ENCODE measurements at places on chromosomes 12 and 14.

DNA sequence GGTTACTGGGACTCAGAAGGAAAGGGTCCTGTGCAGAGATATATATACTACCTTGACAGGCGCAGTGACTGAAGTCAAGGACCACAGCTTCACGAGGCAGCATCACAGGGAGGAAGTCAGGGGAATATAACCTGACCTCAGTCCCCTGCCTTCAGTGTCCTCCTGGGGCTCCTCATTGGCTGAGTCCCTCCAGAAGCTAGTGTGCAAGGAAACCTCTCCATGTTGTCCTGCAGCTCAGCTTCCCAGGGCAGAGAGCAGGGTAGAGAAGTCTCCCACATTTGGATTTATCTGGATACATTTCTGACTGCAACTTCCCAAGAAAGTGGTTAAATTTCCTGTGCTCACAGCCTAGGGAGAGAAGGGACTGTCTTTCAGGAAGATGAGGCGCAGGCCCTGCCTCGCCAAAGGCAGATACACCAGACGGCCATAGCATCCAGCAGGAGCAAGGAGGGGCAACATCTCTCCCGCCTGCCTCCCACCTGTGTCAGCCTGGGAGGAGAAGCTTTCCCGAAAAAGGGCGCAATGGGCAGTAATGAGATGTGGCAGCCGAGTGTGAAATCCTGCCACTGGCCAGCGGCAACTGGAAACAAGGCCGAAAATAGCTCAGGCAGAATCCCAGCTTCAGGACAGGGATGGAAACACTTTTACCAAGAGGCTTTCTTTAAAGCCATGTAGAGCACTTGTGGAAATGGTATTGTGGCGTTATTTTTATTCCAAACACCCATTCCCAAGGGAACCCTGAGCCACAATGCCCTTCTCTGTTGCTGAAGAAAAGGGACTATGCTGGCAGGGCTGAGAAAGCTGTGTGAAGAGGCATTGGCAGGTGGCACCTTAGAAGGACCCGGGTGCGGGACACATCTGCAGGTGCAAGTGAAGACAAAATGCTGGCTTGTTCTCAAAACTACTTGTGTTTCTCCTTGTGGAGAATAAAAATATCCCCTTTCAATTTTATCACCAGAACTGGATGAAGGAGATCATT, 54.9 kb upstream of the HIF1A start:
- DNase-seq, result no peak

- no peak for DNase-seq
These were observed 36.0 kb downstream of the SCARB1 start for GRCh38 chr12:124827588-124828184.

- no peak for DNase-seq
These were observed 8.7 kb downstream of the BCAT1 start for GRCh38 chr12:24940157-24940556.

DNA sequence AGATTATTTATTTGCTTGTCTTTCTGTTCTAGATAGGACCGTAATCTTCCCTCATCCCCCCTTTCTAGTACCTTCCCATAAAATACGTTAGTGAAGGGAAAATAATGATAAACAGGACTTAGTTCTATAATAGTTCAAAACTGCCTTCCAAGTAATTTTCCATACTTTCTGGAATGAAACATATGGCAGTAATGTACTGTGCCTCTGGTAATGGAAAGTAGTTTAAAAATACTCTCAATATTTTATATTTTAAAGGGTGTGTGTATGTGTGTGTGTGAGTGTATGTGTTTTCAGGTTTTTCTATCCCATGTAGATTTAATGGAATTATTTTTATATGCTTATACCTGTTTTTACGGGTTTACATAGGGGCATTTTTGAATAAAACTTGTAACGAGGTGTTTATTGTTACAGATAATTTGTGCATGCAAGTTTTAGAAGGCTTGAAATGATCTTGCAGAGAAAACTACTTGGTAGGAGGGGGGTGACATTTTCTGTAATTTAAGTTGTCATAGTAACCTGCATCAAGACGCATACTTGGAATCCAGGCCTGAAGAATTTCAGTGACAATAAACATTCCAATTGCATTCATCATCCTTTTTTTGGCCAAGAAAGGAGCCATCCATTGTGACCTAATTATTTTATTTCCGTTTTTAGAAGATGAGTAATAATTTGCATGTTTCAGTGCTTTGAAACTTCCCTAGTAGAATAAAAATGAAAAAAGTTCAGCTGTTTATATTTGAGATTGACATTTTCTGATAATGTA, 38.9 kb downstream of the RASSF8 start:
- DNase-seq, result no peak

GRCh38 chr12:49866859-49867569, 24.1 kb upstream of the BCDIN3D start:
- DNase-seq, result no peak

GRCh38 chr12:54879150-54879549, 24.8 kb downstream of the MUCL1 start:
- no peak for DNase-seq

GRCh38 chr14:28130610-28131284, 635.8 kb upstream of the FOXG1 start:
- peak; percentile 15 for DNase-seq

- DNase-seq, result no peak
These were observed 3.8 kb upstream of the ARHGDIB start for GRCh38 chr12:14965221-14965620.

- no peak for DNase-seq
These were observed 103.8 kb downstream of the RFLNA start for GRCh38 chr12:124398578-124399227.

DNA sequence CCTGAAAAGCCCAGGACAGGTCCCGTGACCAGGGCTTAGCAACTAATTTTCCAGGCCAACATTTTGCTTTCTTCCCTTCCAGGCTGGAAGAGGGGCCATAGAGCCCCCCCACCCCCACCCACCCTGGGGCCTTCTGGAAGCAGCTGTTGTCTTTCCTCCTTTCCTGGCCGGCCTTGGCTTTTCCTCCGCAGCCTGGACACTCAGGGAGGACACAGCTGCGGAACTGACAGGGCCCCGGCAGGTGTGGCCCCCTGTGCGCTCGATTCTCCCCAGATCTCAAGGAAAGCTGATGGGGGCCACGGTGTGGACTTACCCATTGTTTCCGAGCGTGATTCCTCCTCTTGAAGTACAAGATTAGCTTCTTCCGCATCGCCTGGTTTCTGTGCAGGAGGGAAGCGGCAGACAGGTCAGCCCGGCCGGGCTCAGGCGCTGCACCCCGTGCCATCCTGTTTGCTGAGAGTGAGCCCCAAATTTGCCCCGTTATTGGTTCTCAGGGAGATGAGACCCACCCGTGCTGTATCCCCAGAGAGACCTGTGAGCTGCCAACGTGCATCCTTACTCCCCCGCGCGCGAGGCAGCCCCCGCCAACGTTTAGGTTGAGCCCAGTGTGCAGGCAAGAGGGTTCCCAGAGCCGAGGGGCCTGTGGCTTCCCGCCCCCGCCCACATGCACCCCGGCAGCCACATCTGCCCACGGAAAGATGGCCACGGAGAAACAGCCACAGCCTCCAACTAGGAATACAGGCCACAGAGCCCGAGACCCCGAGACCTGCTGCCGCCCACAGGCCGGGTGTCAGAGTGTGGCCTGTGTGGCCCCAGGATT, 129.6 kb downstream of the NCOR2 start:
- DNase-seq, result no peak

- DNase-seq, result no peak
These were observed 188.9 kb upstream of the PDZRN4 start for GRCh38 chr12:40999210-40999609.

GRCh38 chr12:16272222-16272621, 5.3 kb downstream of the SLC15A5 start:
- no peak for DNase-seq

GRCh38 chr12:19542606-19543005, 103.3 kb downstream of the AEBP2 start:
- DNase-seq, result no peak

- no peak for DNase-seq
These were observed 94.1 kb downstream of the SLC8A3 start for GRCh38 chr14:70094631-70095030.

GRCh38 chr12:78156751-78157150, 326.1 kb downstream of the NAV3 start:
- no peak for DNase-seq

DNA sequence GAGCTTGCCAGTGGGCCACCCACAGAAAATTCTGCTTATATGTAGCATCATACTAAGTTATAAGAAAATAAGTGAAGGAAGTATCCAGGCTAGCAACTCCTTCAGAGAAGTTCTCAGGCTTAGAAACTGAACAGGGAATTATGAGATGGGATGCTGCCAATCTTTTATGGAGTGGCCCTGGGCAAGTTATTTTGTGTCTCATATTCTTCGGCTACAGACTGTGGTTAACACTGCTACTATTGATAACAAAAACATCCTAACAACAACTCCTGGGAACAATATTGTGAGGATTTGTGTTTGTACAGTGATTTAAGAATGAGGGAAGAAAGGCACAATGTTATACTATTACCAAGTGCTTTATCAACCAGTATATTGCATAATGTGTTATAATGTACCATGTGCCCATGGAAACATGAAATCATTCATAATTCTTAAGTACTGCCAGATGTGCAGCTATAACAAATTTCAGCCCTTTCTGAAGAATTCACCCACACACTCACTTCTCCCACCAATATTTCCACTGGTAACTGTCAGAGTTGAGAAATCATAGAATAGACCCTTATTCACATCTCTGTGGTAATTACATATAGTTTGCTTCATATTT, 113.3 kb upstream of the SOX5 start:
- DNase-seq, result no peak

- DNase-seq, result no peak
These were observed 20.4 kb upstream of the RNF212B start for GRCh38 chr14:23217032-23218020.

DNA sequence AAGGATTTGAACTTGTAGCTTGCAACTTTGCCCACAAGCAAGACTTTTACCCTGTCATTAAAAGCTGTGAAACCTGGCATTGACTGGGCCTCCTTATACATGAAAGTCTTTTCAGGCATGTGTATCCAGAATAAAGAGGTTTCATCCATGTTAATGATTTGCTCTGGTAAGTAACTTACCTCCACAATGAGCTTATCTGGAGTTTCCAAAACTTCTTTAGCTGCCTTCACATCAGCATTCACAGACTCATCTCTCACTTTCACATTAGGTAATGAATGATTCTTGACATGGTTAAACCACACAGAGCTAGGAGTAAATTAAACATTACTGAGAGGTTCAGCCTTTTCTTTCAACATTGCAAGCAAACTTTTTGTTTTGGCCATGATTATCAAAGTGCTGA, 234.4 kb upstream of the CLEC14A start:
- DNase-seq, result no peak

- DNase-seq, result no peak
These were observed 33.4 kb upstream of the FAM181A start for GRCh38 chr14:93893661-93894261.

- no peak for DNase-seq
These were observed 31.2 kb downstream of the TC2N start for GRCh38 chr14:91835920-91836843.

- DNase-seq, result peak; percentile 24
These were observed 297.1 kb downstream of the KSR2 start for GRCh38 chr12:117671734-117672133.

DNA sequence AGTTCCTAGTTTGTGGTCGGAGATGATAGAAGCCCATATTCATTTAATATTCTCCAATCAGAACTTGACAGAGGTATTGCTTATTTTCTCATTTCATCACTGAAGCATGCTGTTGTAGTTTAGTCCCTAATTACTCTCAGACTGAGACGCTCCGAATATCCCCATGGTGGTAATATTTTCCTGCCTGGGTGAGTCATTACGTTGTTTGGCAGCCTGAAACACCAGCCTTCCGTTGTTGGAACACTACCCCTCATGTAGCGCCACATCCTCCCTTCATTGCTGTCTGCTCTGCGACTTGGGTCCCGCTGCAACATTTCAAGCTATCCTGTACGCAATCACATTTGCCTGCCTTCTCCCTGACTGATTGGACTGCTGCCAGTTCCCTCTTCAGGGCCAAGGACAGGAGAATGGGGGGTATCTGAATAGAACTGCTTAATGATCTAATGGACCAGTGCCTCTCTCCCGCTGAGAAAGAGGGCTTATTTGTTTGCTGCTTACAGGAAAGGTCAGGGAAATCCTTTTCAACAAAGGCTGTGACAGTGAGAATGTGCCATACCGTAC, 369.1 kb downstream of the NPAS3 start:
- peak; percentile 94 for DNase-seq

GRCh38 chr12:52527121-52527800, 7.1 kb upstream of the KRT5 start:
- DNase-seq, result no peak

DNA sequence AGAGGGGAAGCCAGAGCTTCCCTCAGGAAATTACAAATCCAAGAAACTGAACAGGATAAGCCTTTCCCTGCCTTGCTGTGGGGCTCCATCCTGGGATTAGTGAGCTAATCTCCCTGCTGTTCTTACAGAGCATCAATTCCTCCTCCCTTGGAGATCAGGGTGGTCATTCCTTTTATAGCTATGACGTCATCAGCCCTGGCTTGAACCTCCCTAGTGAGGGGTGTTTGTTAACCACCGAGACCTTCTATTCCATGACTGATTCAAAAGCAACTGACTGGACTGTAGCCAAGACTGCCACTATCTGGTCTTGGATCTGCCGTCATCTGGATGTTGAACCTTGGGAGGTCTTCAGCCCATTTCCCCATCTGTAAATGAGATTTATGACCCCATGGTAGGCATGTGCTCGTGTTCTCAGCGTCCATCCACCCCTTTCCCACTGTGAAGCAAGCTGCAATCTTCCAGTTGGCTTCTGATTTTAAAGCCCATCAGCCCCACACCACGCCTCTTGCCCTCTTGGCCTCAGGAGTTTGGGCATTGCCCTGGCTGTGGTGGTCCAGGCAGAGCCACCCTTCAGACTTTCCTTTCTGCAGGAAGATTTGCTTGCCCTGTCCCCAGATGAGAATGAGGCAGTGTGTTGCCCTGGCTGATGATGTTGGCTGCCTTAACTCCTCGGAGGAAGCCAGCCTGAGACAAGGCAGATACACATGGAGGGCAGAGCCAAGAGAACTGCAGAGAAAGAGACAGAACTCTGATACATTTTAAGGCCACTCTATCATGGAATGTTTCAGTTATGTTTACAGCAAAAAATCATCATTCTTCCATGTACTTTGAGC, 59.6 kb upstream of the ACTN1 start:
- no peak for DNase-seq

DNA sequence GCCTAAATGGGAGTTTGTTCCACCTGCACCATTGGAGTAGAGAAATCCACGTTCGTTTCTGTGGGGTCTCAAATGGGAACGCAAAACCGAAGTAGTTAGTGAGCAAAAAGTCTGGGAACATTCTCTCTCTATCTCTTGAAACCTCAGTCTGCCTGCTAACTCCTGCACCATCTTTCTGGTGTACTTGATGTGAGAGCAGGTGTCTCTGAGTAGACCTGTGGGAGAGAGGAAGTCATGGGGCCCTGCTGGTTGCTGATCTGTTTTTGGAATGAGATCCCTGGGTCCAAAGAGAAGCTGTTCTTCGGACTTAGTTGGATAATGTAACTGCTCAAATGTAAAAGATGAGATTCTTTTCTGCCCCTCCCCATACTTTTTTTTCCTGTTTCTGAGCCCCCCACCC, 57.3 kb downstream of the MAX start:
- no peak for DNase-seq

- DNase-seq, result no peak
These were observed at the start of gene MYF5 for GRCh38 chr12:80716696-80717469. TSS of gene MYF5 (plus strand) at chr12:80716912. CDS start at chr12:80717064, 152 bp downstream.
